ENCODE measurements at places on chromosomes 2 and 18.

DNA sequence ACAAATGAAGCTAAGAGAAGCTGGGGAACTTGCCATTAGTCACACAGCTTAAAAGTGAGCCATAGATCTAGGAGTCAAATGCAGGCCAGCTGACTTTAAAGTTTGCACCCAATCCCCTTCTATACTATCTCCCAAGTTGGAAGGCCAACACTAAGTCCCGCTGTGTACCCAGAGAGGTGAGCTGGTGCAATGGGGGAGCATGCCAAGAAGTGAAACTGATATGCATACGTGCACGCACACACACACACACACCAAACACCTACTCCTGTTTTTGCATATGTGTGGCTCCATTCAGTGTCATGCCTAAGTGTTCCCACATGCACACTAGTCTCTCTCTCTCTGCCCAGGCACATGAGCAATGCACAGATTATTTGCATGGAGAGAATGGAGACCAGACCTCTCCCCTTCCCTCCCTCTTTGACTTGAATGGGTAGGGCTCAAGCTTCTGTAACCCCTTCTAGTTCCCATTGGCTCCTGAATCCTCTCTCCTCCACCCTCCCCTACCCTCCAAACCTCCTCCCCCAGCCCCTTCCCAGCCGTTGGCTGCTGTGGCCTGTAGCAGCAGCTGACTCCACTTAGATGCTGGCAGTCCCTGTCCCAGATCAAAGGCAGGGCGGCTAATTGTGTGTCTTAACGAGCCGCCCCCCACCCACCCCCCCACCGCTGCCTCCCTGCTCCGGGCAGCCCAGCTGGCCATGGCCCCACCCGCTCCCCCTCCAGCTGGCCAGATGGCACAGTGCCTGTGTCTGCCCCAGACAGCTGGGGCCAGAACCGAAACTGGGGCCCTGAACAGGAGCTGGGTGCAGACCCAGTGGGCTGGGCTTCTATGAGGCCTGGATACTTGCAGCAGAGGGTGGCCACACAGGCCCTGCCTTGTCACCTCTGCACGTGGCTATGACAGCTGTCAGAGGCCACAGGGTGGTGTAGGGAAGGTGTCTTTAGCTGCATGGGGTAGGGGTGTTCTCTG is 5.6 kb downstream of the WNT10A start:
- DNase-seq: no peak

DNA sequence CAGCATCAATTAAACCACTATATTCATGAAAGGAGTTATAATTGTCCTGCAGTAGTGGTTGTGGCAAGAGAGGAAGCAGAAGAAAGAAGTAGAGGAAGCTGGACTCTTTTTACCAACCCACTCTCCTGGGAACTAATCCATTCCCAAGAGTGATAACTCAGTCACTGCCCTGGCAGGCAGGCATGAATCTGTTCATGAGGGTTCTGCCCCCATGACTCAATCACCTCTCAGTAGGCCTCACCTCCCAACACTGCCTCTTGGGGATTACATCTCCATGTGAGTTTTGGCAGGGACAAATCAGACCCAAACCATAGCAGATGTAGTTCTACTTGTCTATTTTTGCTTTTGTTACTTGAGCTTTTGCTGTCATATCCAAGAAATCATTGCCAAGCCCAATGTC is 232.7 kb upstream of the MAP2 start:
- no peak for DNase-seq

- peak; percentile 21 for DNase-seq
Observed at GRCh38 chr2:42135381-42136312, 33.5 kb upstream of the EML4 start.

GRCh38 chr2:65483763-65484162 is 51.4 kb upstream of the SPRED2 start:
- no peak for DNase-seq

DNA sequence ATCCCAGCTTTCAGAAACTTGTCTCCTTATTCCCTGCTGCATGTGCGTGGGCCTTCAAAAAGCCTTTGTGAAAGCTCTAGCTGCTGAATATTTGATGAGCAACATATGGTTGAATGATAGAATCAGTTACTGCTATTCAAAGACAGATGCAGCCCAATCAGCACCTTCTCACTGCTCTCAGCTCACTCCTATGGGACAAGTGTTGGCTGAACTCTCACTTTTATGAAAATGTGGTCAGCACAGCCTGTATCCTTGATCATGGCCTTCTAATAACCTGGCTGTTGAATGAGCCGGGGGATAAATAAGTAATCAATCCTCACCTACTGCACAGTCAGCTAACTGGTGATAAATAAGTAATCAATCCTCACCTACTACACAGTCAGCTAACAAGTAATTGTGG is 103.2 kb downstream of the PIEZO2 start:
- no peak for DNase-seq

DNA sequence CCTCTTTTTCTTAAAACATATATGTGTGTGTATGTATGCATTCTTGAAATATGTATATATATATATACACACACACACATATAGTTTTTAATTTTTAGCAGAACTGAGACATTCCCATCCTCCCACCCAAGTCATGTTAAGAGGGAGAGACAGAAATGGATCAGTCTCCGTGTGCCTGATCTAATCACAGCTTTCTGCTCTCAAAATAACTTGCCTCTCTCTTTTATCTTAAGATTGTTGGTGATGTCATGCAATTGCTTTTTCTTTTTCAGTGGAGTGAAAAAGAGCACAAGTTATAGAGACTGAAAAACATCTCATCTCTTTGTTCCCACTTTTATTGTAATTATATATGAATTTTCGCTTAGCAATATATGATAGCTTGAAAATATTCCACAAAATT is 279.9 kb upstream of the DOK6 start:
- no peak for DNase-seq

DNA sequence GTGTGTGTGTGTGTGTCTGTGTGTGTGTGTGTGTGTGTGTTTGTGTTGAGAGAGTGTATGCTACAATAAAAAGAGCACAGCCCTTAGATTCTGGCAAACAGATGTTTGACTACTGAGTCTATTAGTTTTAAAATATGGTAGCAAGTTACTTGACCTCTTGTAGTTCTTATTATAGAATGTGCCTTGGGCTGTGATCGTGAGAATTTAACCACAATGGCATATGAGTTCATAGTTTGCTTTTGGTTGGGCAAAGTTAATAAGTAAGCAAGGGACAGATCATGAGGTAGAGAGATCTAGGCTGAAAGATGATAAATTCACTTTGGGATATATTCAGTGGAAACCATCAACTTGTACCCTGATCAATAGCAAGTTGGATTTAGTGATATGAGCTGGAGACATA is 334.3 kb upstream of the VWC2L start:
- DNase-seq: no peak

- DNase-seq: no peak
Observed at GRCh38 chr2:84486441-84487115, 27.5 kb upstream of the SUCLG1 start.

- peak; percentile 12 for DNase-seq
Observed at GRCh38 chr2:169507698-169508097, 1.8 kb upstream of the KLHL41 start.

DNA sequence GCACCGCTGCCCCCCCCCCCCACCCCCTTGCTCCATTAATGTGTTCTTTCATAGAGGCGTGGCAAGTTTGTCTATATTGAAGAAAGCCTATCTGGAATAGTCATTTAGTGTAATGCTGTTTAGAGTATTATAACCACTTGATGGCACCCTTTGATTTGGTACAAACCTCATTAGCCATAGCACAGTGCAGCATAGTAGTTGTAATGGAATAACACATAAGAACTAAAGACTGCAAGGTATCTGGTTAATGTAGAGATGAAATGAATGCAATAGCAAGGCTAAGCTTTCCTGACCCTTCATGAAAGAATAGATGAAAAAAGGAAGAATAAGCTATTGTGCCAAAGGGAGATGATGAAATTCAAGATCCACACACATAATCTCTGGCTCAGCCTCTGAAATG is 81.9 kb downstream of the EHBP1 start:
- DNase-seq: peak; percentile 78

DNA sequence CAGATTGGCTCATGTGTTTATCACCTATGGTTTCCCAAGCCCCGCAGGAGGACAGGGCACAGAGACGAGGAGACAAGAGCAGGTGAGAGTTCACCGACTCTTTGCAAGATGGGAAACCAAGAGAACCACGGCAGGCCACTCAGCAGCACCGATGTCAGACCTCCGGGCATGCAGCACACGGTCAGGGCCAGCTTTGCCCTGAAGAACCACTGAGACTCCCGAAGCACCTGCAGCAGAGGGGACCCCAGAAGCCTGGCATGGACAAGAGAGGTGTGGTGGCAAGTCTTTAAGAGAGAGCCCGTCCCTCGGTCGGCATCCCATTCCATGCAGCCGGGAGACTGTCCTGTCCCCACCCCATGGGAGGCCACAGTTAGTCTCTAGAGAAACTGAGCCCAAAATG is 36.6 kb upstream of the TAF1B start:
- DNase-seq: no peak

DNA sequence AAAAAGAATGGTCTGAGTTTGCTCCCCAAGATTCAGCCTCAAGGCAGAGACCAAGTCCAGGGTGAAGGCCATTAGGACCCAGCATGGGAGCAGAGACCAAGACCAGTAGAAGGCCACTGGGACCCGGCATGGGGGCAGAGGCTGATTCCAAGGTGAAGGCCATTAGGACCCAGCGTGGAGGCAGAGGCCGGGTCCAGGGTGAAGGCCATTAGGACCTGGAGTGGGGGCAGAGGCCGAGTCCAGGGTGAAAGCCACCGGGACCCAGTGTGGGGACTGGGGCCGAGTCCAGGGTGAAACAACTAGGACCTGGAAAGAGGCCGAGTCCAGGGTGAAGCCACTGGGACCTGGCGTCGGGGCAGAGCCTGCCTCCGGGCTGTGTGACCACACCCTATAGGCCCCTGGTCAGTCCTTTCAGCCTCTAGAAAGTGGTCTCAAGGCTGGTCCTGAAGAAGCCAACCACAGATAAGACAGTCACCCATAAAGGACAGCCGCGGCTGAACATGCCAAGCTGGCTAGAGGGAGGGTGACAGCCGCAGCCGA is 113.8 kb upstream of the SALL3 start:
- no peak for DNase-seq

GRCh38 chr2:240778426-240778825 is 41.6 kb downstream of the KIF1A start:
- DNase-seq: no peak

DNA sequence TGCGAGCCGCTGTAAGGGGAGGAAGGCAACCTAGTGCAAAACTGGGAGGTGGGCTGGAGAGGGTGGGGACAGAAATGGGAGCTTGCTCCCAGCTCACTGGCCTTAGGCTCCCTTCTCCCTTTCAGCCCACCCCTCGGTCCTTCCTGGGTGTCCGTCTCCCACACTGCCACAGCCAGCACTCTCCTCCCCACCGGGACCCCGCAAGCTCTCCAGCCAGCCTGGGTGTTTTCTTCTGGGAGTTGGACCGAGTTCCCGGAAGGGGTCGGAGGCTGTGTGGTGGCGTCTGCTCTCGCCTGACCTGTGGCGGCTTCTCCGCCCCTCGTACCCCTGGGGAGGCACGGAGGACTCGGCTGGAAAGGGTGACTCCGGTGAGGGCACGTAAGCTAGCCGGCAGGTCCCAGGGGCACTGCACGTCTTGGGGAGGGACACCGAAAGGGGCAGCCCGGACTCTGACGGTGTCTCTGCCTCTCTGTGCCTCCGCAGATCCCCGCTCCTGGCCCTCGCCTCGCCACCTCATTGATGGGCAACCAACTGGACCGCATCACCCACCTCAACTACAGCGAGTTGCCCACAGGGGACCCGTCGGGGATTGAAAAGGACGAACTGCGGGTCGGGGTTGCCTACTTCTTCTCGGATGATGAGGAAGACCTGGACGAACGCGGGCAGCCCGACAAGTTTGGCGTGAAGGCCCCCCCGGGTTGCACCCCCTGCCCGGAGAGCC is 1.1 kb downstream of the LRATD1 start:
- DNase-seq: no peak

- DNase-seq: no peak
Observed at GRCh38 chr2:232885264-232885961, 15.3 kb downstream of the SNORC start.

- no peak for DNase-seq
Observed at GRCh38 chr18:25420077-25420825, 68.3 kb upstream of the ZNF521 start.

DNA sequence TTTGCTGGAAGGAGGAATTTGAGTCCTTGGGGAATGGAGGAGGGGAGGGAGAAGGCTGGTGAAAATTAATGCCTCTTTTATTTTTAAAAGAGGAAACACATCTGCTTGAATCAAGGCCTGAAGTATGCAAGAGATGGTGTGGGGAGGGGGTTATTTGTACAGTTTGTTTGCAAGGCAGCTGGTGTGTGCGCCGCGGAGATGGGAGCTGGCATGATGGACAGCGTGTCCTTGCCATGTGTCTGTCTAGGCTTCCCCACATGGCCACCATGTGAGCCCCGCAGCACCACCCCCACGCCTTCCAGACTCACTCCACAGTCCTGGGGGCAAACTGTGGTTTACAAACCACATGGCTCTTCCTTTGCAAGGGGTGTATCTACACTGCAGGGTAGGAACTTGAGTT is 154.8 kb upstream of the APCDD1 start:
- peak; percentile 55 for DNase-seq

DNA sequence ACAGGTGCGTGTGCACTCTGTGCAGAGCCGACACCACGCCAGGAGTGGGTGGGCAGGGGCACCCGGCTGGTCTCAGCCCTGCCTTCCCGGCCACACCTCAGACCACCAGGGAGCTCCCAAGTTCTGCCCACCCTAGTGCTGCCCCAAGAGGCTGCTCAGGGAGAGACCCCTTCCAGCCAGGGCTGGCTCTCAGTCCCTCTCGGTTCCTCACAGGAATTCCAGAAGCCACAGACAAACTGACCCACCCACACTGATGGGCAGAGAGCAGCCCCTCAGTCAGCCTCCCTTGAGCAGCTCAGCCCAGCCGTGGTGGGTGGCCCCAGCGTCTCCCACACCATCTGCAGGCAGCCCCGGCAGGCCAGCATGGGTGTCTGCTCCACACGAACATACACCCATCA is 33.8 kb downstream of the GPC1 start:
- no peak for DNase-seq

- no peak for DNase-seq
Observed at GRCh38 chr2:237378650-237379049, 35.3 kb downstream of the COL6A3 start.

DNA sequence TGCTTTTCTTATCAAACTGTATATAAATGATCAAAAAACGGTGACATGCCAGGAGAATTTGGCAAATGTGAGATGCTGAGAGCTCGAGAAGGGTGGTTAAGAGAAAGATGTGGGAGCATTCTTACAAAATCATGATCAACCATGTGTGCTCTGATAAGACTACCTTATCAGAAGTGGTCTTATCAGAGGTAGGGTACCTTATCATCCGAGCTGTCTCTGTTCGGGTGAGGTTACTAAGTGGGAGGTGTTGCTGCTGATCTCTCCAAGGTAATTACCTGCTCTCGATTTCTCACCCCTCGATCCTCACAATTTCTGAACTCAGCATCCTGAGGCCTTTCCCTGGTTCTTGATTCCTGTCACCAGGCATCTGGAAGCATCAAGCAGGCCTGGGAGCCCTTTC is 813.0 kb upstream of the ID2 start:
- peak; percentile 30 for DNase-seq

DNA sequence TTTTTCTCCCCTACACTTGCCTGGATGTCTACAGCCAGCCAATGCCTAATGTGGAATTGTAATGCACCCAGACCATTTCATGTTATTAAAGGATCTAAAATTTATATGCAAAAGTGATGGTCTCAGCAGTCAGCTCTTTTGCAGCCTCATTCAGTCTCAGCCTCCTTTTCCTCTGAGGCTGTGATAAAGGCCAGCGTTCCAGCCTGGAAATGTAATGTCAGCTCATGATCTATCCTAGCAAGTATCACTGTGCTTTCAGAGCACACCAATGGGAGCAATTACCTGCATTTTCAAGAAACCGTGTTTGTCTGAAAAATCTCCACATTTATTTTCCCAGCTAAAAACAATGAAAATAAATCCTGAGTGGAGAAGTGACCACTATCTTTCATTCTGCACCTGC is 274.6 kb downstream of the CDH20 start:
- DNase-seq: no peak

GRCh38 chr2:224175538-224175937 is 136.5 kb upstream of the SERPINE2 start:
- DNase-seq: peak; percentile 1
